ENCODE measurements at places on chromosomes 4 and X.

GRCh38 chr4:15366721-15367120 is 61.1 kb upstream of the C1QTNF7 start:
- DNase-seq = no peak

GRCh38 chr4:21699446-21699845 is 249.1 kb downstream of the KCNIP4 start:
- DNase-seq = no peak

- DNase-seq = no peak
These were observed 195.9 kb downstream of the MGST2 start for GRCh38 chr4:139861471-139861870.

- DNase-seq = no peak
These were observed 8.2 kb upstream of the ABCG2 start for GRCh38 chr4:88166608-88167007.

All from HTR-8/SVneo (cell line).